ENCODE measurements at places on chromosomes 4 and X. TPM values are rescaled to one million over a fixed set of nuclear protein-coding genes. Genes with fewer than 3 reads are reported as not detected.
A peak's percentile ranks its signal among the peaks of the same experiment; 100 is the strongest.

DNA sequence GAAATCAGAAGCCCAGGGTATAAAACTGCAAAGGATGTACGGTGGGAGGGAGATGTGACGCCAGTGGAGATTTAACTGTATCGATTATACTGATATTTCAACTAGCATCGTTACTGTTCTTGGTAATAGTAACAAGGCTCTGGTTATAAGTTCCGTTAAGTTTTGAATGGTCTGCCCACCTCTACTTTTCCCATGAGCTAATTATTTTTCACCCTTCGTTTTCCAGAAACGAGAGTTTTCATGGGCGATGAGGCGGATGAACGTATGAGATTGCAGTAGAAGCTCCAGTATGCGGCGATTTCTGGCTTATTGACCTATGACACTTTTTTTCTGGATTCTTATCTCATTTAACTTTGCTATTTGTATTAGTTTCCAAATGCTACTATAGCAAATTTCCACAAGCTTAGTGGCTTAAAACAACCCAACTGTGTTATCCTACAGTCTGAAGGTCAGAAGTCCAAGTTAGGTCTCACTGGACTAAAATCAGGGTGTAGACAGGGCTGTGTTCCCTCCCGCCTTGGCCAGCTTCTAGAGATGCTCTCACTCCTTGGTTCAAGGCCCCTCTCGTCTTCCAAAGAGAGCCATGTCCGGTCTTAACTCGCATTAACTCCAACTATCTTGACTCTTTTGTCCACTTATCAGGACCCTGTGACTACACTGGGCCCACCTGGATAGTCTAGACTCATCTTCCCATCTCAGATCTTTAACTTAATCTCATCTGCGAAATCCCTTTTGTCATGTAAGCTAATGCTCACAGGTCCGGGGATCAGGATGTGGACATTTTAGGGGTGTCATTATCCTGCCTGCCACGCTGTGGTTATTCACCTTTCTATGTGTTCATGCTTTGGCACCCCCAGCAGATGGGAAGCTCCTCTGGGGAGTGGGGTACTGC is 122.5 kb downstream of the IRF2 start:
- DNase-seq = no peak

- peak; percentile 48 for DNase-seq
Measured at GRCh38 chr4:52999626-53000025, 137.5 kb downstream of the RASL11B start.

DNA sequence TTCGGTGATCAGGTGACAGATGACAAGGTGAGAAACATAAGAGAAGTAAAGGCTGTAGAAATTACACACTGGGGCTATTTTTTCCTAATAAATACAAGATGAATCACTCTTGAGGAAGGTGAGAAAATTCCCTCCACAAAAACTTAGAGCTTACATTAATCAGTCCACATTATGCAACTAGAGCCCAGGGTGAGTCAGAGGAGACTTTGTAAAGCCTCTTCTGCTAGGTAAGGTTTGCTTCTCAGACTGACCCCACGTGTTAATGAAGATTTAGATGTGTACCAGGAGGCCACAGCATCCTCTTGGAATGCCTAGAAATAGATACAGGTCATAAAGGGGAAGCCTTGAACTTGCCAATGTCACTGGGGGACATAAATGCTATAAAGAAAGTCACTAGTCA is 396.0 kb upstream of the SMIM31 start:
- no peak for DNase-seq

DNA sequence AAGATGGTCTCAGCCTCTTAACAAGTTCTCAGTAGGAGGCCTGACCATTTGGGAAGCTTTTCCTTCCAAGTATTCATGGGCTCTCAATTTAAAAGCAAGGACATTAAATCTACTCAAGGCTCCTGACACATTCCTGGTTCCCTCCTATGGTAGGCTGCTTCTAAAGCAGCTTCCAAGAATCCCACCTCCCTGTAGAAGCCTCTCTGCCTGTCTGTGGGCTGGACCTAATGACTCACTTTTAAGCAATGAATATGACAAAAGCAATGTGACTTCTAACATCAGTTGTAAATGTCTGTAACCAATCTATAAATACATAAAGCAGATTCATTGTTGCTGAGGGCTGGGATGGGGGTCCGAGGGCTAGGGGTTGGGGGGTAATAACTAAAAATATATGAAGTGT is 99.5 kb upstream of the FAM9B start:
- DNase-seq = no peak

- no peak for DNase-seq
Measured at GRCh38 chr4:184769141-184769765, 35.4 kb upstream of the CENPU start.

GRCh38 chr4:81990211-81990610 is 383.6 kb downstream of the HNRNPD start:
- DNase-seq = no peak

DNA sequence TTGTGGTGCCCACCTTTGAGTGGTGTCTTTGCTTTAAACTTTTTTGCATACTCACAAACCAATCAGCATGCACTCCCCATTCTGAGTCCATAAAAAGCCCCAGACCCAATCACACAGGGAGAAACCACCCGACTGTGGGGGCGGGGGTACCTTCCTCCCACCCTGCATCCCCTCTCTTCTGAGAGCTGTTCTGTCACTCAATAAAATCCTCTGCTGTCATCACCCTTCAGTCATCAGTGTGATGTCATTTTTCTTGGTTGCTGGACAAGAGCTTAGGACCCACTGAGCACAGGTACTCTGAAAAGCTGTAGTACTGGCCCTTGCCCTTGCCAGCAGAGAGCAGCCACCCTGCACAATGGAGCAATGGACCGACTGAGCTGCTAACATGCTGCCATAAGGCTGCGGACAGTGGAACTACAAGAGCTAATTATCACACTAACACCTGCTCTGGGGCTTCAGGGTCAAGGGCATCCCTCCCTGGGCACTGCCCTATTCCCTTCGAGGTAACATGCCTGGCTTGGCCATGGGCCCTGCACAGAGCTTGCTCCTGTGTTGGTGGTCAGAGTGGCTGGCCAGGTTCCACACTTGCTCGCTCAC is 62.9 kb upstream of the PGRMC2 start:
- DNase-seq = no peak

DNA sequence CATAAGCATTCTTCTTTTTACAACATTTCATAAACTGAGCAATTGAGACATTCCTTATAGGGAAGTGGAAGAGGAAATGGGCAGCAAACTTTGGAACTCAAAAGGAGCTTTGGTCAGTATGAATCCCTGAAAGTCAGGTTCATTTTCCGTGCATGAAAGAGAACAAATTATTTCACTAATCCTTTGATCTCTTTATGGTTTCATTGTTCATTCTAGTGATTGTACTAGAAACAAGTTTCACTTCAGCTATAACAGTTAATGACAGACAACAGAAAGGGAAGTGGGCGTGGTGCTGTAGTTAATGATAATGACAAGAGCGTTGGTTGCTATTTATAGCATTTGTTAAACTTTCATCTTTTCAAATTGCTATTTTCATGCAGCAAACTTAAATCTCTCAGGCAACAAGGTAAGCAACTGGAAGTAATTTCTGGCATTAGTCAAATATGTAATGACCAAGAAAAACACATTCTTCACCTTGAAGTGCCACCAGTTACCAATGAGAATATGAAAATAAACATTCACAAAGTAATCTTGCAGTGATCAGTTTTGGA is 98.4 kb downstream of the AREG start:
- DNase-seq = no peak

DNA sequence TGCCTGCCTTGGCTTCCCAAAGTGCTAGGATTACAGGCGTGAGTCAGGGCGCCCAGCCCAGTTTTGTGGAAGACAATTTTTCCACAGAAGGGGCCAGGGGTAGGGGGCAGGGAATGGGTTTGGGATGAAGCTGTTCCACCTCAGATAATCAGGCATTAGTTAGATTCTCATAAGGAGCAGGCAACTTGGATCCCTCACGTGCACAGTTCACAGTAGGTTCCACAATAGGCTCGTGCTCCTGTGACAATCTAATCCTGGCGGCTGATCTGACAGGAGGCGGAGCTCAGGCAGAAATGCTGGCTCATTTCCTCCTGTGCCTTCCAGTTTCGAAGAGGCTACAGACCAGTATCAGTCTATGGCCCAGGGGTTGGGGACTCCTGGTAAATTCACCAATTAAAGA is 491.6 kb upstream of the AADAT start:
- DNase-seq = no peak

DNA sequence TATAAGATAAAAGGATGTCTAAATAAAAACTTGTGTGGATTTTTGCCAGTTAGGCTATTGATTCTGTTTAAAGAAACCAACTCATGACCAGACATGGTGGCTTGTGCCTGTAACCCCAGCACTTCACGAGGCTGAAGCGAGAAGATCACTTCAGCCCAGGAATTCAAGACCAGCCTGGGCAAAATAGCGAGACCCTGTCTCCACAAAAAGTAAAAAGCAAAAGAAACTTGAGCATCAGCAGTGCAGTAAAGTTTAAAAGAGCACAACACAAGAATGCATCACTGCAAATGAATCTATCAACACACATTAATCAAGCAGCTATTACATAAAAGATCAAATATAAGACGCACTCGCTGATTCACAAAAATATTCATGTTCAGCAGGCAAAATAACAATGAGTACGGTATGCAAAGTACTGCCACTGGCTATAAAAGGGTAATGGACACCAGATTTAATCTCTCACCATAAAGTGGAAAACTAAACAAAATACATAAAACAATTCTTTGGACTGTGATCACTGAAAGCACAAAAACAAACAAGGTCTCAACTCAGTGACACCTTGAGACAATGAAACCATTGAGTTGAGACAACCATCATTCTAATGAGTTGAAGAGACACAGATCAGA is 41.3 kb downstream of the LRBA start:
- no peak for DNase-seq

DNA sequence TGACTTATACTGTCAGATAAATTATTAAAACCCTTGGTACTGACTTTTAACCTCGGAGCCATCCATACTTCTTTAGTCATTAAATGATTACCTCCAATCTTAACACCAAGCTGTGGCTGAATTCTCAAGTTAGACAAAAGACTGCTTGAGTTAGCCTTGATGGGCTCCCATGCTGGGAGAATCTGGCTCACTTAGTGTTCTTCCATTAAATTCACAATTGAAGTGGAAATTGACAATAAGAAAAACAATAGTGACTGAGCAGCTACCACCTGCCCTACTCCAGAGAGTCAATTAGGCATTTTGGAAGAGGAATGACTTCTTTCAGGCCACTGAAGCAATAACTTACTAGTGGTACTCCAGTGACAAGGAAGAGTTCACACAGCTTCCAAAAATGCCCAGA is 503.0 kb upstream of the CPXCR1 start:
- no peak for DNase-seq

- no peak for DNase-seq
Measured at GRCh38 chr4:95038791-95039190, 281.0 kb downstream of the BMPR1B start.

DNA sequence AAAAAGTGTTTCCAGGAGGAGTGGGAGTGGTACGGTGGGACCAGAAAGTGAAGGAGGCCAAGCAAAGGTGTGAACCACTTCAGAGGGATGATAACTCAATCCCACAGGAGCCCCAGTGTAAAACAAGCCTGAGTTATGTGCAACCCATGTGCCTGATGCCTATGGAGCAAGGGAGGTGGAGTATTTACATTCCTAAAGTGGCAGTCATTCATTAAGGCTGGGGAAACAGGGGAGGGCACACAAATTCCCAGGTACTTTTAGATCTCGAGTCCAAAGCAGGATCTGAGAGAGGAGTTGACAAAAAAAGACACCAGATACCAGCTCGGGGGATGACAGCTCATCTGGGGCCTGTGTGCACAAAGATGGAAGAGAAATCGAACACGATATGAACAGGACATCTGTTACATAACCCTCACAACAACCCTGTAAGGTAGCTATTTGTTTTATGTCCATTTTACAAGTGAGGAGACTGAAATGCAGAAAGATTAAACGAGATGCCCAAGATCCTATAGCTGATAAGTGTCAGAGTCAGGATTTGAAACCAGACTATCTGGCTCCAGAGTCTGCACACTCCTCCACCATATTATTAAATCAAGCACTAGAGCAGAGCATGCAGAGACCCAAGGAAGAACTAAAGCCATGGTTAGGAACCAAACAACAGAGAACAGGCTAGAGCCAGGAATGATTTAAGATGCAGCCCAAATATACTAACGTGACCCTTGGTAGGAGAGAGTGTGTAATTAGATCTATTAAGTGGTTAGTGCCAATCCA is 91.9 kb upstream of the MAPK10 start:
- no peak for DNase-seq

- peak; percentile 37 for DNase-seq
Measured at GRCh38 chrX:132480581-132481203, 8.1 kb downstream of the MBNL3 start.

- DNase-seq = no peak
Measured at GRCh38 chr4:163590103-163590502, 95.6 kb downstream of the TMA16 start.

GRCh38 chr4:108352664-108353308 is 184.1 kb upstream of the LEF1 start:
- no peak for DNase-seq

DNA sequence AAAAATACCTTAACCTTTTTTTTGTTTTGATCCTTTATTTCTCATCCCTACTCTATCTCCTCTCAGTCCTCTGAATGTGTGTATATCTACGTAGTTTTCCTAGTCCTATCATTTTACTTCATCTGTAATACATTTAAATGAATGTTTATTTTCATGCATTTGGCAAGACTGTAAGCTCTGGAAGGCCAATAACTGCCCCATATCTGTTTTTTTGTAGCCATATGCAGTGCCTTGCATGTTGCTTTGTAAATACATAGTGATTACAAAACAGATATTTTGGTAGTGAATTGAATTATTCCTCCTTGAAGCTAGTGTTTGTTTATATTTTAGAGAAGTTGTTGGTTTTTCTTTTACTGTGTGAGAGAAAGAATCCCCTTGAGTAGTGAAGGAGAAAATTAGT is 450.2 kb downstream of the PCDH18 start:
- no peak for DNase-seq

- no peak for DNase-seq
Measured at GRCh38 chr4:79913581-79913980, 159.4 kb downstream of the ANTXR2 start.

CLDN22 gene
- polyA plus RNA-seq = 2.2 TPM

TMEM154 gene
- polyA plus RNA-seq = 1.8 TPM

NDP gene
- polyA plus RNA-seq = 0.33 TPM

UGT2B7 gene
- polyA plus RNA-seq = 15.8 TPM

GYPB gene
- 12.3 TPM for polyA plus RNA-seq

POLN gene
- 4.6 TPM for polyA plus RNA-seq

SEL1L3 gene
- 84.6 TPM for polyA plus RNA-seq

CYLC1 gene
- polyA plus RNA-seq = not detected

TMEM31 gene
- polyA plus RNA-seq = 1.2 TPM

RENBP gene
- 6.3 TPM for polyA plus RNA-seq

NRK gene
- 6.0 TPM for polyA plus RNA-seq
